ENCODE measurements at places on chromosomes 4 and X. TPM values are rescaled to one million over a fixed set of nuclear protein-coding genes. Genes with fewer than 3 reads are reported as not detected.

GRCh38 chrX:42131856-42132255 lies 208.5 kb upstream of the CASK start:
- DNase-seq, result peak; percentile 13

DNA sequence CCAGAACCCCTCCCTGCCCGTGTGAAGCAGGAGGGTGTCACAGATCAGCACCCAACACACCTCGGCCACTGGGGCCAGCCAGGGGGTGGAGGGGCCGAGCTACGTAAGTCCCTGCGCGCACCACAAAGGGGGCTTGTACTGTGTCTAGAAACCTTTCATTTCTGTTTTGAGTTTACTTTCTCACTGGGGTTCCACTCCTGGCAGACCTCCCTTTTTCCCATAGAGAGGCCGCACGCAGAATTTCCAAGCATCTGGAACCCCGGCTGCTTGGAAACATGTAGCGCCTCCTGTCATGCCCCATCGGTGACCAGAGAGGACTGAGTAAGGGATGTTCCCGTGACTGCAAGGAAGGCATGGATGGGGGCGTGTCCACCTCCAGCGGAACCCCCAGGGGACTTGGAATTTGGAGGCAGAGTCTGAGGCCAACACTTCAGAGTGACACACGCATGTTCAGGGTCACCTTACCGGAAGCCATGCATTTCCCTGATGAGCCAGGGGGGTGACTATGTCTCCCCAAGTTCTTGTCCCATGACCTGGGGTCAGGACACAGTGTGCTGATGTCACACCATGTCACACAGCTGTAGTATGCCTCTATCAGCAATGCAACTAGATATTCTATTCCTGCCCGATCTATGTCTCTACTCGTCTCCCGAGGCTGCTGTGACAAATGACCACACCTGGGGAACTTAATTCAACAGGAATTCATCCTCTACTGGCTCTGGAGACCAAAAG lies 105.3 kb downstream of the DHRSX start:
- DNase-seq, result no peak

DNA sequence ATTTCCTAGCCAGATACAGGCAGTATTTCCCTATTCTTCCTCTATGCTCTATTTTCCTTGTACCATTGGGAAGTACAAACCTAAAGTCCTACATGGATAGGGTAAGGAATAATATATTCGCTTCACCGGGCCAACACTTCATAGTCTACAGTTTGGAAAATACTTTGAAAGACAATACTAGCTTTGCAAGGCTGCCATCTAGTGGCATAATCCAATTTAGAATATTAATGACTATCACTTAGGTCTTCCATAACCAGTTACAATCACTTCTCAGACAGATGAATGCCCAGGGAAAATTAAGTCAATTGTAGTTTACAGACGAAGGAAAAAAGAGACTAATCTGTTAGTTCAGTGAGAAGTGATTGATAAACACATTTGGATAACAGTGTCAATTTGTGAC lies 141.0 kb upstream of the FAM47C start:
- DNase-seq, result peak; percentile 20

DNA sequence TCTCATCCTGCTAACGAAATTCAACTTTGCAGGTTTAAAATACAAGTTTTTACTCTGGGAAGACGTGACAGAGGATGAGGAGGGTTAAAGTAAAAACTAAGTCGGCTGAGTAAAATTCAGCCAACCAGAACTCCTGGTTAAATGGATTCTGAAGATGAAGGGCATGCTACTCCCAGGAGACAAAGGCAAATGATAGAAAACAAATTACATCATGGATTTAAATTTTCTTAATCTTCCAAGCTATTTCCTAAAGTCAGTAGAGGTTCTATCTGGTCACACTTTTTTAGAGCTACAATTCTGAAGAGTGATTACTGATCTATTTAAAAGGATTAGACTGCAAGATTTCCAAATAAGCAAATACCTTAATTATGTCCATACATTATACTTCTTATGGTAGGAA lies 47.9 kb downstream of the ZNF827 start:
- no peak for DNase-seq

DNA sequence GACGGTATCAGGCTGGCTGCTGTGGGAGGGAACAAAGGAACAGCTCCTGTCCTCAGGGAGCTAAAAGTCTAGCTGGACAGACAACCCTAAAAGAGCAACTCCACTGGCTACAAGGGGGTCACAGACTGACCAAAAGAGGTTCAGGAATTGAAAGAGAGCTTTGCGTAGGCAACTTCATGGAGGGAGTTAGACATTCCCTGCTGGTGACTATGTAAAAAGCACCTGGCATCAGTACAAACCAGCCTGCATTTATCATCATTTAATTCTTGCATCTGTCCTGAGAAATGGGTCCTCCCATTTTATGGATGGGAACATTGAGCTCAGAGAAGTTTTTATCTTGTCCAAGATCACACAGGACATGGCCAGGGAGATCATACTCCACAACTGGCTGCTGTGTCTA lies 1.4 kb upstream of the LGI2 start:
- no peak for DNase-seq

GRCh38 chr4:157121401-157121800 lies 45.5 kb downstream of the GLRB start:
- peak; percentile 50 for DNase-seq

DNA sequence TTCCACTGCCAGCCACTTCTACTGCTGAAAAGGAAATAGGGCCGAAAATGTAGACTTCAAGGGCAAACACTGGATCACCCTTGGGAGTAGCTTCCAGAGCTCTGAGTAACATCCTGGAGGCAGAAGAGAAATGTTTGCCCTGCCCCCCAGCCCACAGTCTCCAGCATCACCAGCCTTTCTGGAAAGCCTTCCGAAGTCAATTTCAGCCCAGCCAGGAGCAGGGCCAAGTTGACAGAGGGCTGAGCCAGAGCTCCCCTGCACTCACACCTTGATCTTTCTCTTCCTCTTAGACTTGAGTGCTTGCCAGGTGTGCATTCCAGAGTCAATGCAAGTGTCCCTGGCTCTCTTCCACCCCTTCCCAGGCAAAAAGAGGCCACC lies 35.2 kb downstream of the SLC25A5 start:
- DNase-seq, result peak; percentile 62

GRCh38 chr4:100799761-100800539 lies 282.1 kb upstream of the EMCN start:
- DNase-seq, result peak; percentile 1

DNA sequence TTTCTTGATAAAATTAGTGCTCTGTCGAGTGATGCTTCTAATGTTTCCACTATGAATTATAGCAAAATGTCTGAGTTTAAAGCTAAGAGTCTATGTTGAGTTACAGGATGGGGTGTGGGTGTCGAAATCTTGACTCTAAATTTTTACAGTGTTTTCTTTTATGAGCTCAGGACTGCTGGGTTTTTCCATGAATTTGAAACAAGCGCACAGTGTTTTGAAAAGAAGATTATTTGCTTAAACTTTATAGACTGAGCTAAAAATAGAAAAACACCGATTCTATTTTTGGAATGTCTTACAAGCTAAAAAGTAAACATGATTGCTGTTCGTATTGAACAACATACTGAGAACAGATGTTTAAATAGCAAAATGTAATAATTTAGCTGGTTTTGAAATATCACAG lies 7.5 kb downstream of the PTTG2 start:
- no peak for DNase-seq

- DNase-seq, result no peak
Observed at GRCh38 chr4:155496294-155496626, 119.5 kb upstream of the MAP9 start.

DNA sequence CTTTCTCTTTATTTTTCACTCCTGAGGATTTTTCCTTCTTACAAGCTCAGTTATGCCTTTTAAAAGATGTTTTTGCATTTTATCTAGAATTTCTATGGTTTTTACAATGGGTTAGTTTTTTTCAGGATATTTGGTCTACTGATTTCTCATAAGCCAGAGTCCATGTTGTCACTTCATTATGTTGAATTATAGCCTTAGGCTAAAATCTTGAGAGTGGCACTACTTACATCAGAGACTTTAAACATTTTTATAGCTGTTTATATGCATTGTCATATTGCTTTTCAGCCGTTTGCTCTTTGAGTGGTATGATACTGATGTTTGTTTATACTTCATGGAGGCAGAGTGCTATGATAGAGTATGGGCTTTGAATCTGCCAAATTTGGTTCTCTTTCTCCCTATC lies 36.4 kb downstream of the CXorf58 start:
- no peak for DNase-seq

DNA sequence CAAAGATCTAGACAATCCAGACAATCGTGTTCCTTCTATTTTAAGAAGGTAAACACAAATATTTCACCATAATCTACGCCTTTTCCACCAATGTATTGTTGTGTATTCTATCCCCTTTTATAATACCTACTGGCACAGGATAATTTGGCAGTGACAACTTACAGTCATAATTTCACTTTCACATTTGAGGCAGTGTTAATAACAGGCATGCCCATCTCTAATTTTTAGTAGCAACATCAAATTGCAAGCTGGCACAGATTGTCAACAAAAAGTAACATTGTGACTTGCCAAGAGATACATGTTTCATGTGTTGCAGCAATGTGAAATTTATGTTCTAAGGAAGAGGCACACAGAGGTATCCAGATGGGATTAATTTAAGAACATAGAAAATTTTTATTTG lies 912.5 kb upstream of the PABPC4L start:
- DNase-seq, result no peak

DNA sequence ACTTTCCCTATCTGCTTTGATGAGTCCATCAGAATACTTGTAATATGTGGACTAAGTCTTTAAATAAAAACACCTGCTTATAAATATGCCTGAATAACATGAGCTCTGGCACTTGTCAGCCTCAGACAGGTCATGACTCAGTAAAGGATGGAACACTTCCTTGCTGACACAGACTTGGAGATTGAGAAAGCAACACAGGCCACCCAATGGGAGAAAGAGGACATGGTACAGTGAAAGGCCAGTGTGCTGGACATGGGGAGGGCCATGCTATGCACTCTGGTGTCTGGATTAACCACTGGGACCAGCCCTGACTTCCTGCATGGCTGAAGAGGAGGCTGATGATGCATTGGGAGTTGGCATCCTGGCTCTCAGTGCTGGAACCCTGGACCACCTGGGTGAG lies 149.5 kb downstream of the DHRSX start:
- DNase-seq, result peak; percentile 81

- no peak for DNase-seq
Observed at GRCh38 chr4:119788349-119789266, 160.0 kb upstream of the PDE5A start.

- DNase-seq, result peak; percentile 66
Observed at GRCh38 chrX:122572461-122572860, 611.6 kb upstream of the GRIA3 start.

DNA sequence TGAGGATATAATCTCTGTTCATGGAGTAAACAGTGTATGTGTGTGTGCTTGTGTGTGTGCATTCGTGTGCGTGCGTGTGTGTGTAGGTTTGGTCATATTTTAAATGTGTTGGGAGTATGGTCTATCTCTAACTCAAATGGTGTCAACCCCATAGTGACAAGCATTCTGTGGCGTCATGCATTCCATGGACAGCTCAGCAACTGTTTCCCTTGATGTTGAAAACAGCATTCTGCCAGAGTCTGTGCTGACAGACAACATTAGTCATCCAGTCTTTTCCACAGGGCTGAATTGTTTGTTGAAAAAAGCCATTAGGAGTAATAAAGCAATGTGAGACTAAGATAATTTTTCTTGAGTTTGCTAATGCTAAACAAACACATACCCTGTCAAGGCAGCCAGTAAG lies 706.6 kb downstream of the PCDH19 start:
- DNase-seq, result no peak

GRCh38 chr4:119037709-119038108 lies 97.9 kb upstream of the MYOZ2 start:
- no peak for DNase-seq

- no peak for DNase-seq
Observed at GRCh38 chr4:54664400-54664799, 6.6 kb downstream of the KIT start.

- no peak for DNase-seq
Observed at GRCh38 chr4:79178760-79179159, 147.1 kb downstream of the NAA11 start.

GRCh38 chrX:145817331-145818185 lies at the start of gene SLITRK2:
TSS of gene SLITRK2 (plus strand) at chrX:145817829. CDS start at chrX:145822426, 4,597 bp downstream.
- peak; percentile 5 for DNase-seq

DNA sequence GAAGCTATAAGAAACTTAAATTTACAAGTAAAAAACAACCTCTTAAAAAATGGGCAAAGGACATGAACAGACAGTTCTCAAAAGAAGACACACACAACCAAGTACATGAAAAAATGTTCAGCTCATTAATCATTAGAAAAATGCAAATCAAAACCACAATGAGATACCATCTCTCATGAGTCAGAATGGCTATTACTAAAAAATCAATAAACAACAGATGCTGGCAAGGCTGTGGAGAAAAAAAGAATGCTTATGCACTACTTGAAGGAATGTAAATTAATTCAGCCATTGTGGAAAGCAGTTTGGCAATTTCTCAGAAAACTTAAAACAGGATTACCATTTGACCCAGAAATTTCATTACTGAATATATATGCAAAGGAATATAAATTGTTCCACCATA lies 666.3 kb upstream of the GRIA3 start:
- DNase-seq, result peak; percentile 41

- DNase-seq, result no peak
Observed at GRCh38 chrX:10533696-10534365, 86.6 kb downstream of the MID1 start.

- DNase-seq, result peak; percentile 15
Observed at GRCh38 chr4:158410272-158410671, 111.4 kb upstream of the RXFP1 start.

GRCh38 chrX:66498672-66499296 lies 140.1 kb downstream of the EDA2R start:
- no peak for DNase-seq

DNA sequence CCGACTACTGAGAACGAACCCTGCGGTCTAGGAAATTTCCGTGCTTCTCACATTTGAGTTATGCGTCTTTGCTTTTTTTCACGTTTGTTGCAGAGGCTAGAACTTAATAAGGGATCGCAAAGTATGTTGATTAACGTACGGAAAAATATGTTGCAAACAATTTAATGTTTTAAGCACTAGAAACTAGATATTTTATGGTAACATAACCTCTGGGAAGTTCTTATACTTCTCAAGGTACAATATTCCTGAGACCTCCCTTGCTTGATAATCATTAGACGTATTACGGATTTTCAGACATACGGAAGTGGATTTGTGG lies 639 bp upstream of the PRDM5 start:
- no peak for DNase-seq

GRCh38 chr4:25001509-25001908 lies 29.2 kb downstream of the LGI2 start:
- DNase-seq, result no peak

The FABP2 gene
- not detected for total RNA-seq

The XAGE1A gene
- 1.9 TPM for total RNA-seq

The PSMD10 gene
- total RNA-seq, result 119 TPM

The PPM1K gene
- 7.1 TPM for total RNA-seq

The ANXA10 gene
- total RNA-seq, result not detected

The USP11 gene
- total RNA-seq, result 36.4 TPM

The RHOH gene
- total RNA-seq, result not detected

The NIPAL1 gene
- total RNA-seq, result 1.5 TPM

The CT45A5 gene
- total RNA-seq, result 0.29 TPM

The VCX3B gene
- not detected for total RNA-seq

The GAGE12F gene
- total RNA-seq, result not detected

The HSFX4 gene
- total RNA-seq, result not detected

The CCNG2 gene
- 23.9 TPM for total RNA-seq

The GYPE gene
- not detected for total RNA-seq

The UGT2A3 gene
- total RNA-seq, result not detected

All from RPMI7951 (cell line).